ENCODE measurements at places on chromosomes 13 and 19.

GRCh38 chr13:41552031-41552430 lies 94.7 kb downstream of the RGCC start:
- DNase-seq: no peak

DNA sequence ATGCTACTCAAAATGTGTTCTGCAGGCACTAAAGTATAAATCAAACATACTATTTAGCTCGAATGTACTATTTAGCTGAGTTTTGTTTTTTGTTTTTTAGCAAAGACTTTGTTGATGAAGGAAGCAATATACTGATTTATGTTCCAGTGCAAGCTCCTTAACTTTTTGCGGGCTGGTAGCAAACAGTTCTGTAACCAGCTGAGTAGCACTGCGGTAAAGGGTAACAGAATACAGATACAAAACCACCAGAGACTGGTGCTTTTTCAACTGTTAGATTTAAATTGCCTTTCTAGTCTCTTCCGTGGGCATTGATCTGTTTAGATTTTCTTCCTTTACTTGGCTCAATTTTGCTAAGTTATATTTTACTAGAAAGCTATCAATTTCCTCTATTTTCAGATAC lies 39.0 kb upstream of the KPNA3 start:
- no peak for DNase-seq

GRCh38 chr19:13095934-13096927 lies 6.4 kb downstream of the LYL1 start:
- DNase-seq: no peak

- DNase-seq: no peak
Observed at GRCh38 chr13:26037302-26037701, 14.5 kb downstream of the SHISA2 start.

DNA sequence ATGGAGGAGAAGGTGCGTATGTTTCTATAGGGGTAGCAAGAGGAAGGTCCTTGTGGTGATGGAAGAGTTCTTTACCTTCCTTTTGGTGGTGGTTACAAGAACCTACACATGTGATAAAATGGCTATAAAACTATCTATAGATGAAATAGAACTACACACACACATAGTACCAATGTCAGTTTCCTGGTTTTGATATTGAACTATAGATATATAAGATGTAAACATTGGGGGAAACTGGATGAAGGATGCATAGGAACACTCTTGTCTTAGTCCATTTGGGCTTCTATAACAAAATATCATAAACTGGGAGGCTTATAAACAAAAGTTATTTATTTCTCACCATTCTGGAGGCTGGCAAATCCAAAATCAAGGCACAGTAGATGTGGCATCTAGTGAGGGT lies 47.1 kb downstream of the MZT1 start:
- DNase-seq: no peak

GRCh38 chr13:100102042-100102441 lies 13.1 kb downstream of the PCCA start:
- no peak for DNase-seq

GRCh38 chr19:50361290-50362029 lies 4.0 kb downstream of the NAPSA start:
- no peak for DNase-seq

GRCh38 chr19:896999-897398 lies 3.7 kb downstream of the RNU6-9 start:
- DNase-seq: no peak

GRCh38 chr19:45110851-45111266 lies 17.9 kb downstream of the PPP1R37 start:
- no peak for DNase-seq

GRCh38 chr13:49627831-49628652 lies at the start of gene ARL11:
Gene ARL11, plus strand, starts transcription at chr13:49628507. Its CDS starts 1,941 bp downstream, at chr13:49630448.
- no peak for DNase-seq

DNA sequence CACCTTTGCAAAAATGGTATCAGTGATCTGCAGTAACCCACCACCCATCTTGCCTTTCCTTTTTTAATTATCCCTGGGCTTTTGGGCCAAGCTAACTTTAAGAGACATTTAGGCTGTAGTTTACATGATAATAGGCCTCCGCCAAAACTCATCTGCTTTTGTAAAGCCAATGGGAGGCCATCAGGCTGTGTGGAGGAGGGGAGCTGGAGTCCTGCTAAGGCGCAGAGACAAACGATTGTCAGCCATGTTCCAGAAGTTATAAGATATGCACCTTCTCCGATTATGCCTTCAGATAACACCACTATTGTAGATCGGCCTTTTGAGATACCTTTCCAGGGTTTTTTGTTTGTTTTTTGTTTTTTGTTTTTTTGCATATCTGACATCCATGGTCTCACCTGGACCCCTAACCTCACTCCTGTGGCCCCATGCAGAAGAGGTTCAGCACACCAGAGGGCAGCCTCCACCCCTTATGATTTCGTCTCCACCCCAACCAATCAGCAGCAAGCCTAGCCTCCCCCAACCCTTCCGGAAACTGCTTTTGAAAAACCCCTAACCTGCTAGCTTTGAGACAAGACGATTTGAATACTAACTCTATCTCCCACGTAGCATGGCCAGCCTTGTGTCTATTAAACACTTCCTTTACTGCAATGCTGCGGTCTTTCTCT lies 113.9 kb upstream of the UBL3 start:
- no peak for DNase-seq

- DNase-seq: no peak
Observed at GRCh38 chr13:110305949-110306339, 1.0 kb downstream of the COL4A1 start.

- no peak for DNase-seq
Observed at GRCh38 chr19:13334801-13335481, 171.3 kb downstream of the CACNA1A start.

DNA sequence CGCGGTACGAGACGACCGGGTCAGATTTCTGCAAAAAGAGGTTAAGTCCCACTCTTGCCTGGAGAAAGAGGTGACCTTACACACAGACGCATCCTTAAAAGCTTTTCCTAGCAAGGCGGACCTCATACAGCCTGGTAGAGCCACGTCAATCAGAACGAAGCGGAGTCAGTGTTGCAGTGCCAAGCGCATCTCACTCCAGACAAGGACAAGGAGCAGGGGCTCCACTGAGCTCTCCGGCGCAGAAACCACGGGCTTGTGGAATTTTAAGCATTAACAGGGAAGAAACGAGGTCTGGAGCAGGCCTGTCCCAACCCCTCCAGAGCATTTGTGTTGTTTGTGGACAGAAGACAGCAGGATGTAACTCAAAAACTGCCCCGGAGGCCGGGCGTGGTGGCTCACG lies 7.1 kb downstream of the EEF2 start:
- no peak for DNase-seq

GRCh38 chr19:5292453-5292821 lies 48.2 kb downstream of the PTPRS start:
- DNase-seq: no peak

DNA sequence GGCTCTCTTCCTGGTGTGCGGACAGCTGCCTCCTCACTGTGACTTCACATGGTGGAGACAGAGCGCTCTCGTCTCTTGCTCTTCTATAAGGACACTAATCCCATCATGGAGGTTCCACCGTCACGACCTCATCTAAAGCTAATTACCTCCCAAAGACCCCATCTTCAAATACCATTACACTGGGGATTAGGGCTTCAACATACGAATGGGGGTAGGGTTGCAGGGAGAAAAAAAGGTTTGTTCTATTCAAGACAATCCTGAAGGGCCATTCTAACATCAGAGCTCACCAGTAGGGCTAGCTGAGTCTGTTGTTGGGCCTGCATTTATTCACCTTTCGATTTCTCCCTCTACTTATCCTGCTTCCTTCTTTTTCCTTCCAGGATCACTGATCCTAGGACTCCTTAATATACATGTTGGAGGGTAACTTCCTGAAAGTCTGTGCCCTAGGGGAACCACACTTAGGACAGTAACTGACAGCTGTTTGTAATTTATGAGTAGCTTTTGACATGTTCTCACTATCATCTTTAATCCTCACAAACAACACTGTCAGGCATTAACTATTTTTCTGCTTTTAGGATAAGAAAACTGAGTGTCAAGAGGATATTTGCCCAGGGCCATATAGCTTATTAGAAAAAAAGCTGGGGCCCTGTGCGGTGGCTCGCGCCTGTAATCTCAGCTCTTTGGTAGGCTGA lies 18.8 kb upstream of the GTF2F2 start:
- DNase-seq: no peak

Data from fibroblast of skin of abdomen (primary cell).